Neural progenitor cell (in vitro differentiated cells): ENCODE measurements at places on chromosomes 4 and X. TPM values are rescaled to one million over a fixed set of nuclear protein-coding genes. Genes with fewer than 3 reads are reported as not detected.

GRCh38 chr4:6085691-6086628, 67.7 kb upstream of the C4orf50 start:
- no peaks in the 10 kb centered on the region for H3K36me3 ChIP-seq
- no peak overlapping the region for H3K27ac ChIP-seq
- H3K4me1 ChIP-seq: no peaks in the 10 kb centered on the region
- DNase-seq: no peak

DNA sequence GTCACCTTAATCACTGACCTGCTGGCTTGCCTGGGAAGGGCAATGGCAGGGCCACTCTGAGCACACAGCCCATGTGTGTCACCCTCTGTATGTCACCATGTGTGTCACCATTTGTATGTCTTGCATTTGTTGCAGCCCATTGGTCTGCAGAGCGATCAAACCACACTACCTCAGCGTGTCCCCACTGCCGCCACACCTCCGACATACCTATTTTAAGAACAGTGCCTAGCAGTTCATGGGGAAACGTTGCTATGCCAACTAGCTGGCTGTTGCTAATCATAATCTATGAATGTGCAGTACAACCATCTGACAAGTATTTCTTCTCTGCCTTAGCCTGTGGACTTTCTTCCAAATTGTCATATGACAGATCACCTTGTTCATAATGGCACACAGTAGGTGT, 8.0 kb upstream of the CRMP1 start:
- H3K36me3 ChIP-seq: no peaks in the 10 kb centered on the region
- H3K27me3 ChIP-seq: peaks cover 100% of the 10 kb centered on the region
- DNase-seq: no peak
- H3K27ac ChIP-seq: no peak overlapping the region

DNA sequence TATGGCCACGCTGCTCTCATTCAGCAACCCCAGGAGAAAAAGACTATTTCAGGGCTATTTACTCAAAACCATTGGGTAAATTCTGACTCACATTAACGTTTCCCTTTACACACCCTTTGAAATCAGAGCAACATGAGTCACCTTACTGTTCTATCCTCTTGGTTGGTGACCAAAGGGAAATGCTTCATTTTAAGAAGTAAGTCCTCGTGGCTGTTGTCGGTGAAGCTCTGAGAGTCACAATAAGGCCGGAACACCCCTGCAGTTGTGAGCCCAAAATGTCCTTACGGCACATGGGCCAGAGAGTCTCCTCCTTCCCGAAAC, 56.3 kb upstream of the SPRY1 start:
- H3K36me3 ChIP-seq: no peaks in the 10 kb centered on the region
- DNase-seq: no peak
- H3K4me3 ChIP-seq: no peak overlapping the region
- no peaks in the 10 kb centered on the region for H3K27me3 ChIP-seq
- H3K27ac ChIP-seq: no peak overlapping the region
- H3K4me1 ChIP-seq: peaks cover 28% of the 10 kb centered on the region

- no peaks in the 10 kb centered on the region for H3K36me3 ChIP-seq
- H3K4me3 ChIP-seq: no peak overlapping the region
Observed at GRCh38 chr4:18844726-18845125, 823.2 kb upstream of the LCORL start.

DNA sequence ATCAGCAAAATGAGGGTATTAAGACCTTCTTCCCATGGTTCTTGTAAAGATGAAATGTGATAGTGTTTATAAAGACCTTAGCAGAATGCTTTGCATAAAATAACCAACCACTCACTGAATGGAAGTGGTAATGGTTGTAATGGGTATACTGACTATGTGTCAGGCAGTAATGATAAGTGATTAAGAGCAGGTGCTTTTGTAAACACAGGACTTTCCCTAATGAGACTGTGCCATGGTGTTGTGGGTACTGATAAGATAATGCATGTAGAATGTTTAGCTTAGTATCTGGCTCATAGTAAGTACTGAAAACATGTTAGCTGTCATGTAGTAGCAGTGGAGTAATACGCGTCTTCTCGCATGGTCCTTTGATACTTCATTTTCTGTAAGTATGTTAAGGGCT, 6.9 kb downstream of the LSM6 start:
- no peak overlapping the region for H3K27ac ChIP-seq
- DNase-seq: no peak
- no peaks in the 10 kb centered on the region for H3K36me3 ChIP-seq
- no peaks in the 10 kb centered on the region for H3K27me3 ChIP-seq

GRCh38 chr4:184169225-184169867, 48.3 kb downstream of the ENPP6 start:
- peaks cover 57% of the 10 kb centered on the region for H3K27me3 ChIP-seq
- H3K27ac ChIP-seq: no peak overlapping the region
- H3K4me1 ChIP-seq: peaks cover 6% of the 10 kb centered on the region
- no peak for DNase-seq
- H3K36me3 ChIP-seq: no peaks in the 10 kb centered on the region

GRCh38 chrX:117957128-117957527, 159.5 kb downstream of the KLHL13 start:
- H3K27me3 ChIP-seq: no peaks in the 10 kb centered on the region
- H3K36me3 ChIP-seq: no peaks in the 10 kb centered on the region
- H3K4me1 ChIP-seq: no peaks in the 10 kb centered on the region
- H3K4me3 ChIP-seq: no peak overlapping the region
- H3K27ac ChIP-seq: no peak overlapping the region

DNA sequence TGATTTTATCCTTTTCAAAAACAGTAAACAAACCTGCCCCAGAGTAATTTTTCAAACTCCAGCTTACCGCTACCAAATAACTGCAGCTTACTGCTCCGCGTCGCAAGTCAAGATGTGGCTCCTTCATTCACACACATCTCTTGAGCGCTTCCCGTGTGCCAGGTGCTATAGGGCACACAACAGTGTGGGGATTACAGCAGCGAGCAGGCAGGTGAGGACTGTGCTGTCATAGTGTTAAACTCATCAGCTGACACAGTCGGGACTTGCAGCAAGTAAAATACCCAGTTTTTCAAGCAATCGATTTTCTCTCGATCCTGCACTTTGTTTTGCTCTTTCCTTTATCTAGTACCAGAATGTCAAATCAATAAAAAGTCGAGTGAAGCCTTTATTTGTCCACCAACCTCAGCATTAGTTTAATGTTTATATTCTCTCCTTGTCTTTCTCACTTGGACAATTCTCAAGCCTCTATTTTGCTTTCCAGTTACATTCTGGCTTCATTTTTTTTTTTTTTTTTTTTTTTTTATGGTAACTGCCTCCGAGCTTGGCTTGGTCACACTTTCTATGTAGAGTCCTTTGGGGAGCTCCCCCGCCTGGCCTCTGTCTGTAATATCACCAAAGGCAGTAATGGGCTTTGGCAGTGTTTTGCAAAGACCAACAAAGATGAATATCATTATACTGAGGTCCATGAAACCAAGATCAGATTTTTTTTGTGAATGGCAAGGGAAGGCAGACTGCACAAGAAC, 8.3 kb upstream of the ASB5 start:
- H3K4me1 ChIP-seq: no peaks in the 10 kb centered on the region
- H3K27me3 ChIP-seq: no peaks in the 10 kb centered on the region
- no peak overlapping the region for H3K27ac ChIP-seq
- peak; percentile 75 for DNase-seq
- no peaks in the 10 kb centered on the region for H3K36me3 ChIP-seq
- no peak overlapping the region for H3K4me3 ChIP-seq

DNA sequence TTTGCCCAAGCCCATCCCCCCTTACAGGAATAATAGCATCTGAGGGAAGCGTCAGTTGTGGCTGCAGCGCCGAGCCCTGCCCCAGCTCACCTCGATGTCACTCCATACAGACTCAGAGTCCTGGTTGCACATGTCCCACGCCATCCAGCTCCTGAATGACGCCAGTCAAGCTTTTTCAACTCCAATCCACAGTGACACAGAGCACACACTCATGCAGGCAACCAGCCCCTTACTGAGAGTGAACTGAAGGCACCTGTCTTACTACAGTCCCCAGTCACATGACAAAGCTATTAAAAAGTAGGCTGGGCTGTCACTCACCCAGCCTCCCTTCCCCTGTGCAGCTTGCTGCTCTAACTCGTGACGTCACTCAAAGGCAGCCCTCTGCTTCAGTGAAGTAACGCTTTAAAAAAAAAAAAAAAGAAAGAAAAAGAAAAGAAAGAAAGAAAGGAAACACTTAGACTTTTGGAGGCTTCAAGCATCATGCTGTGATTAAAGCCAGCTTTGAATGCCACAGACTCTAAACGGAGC, at the start of gene PPARGC1A:
Gene PPARGC1A (minus strand): TSS at position 234 of the 528 bp plus-strand sequence. CDS start 90 bp downstream, at position 144.
- DNase-seq: peak; percentile 83
- peaks cover 21% of the 10 kb centered on the region for H3K27me3 ChIP-seq
- no peaks in the 10 kb centered on the region for H3K36me3 ChIP-seq
- H3K4me3 ChIP-seq: peak within 1 kb of the TSS; percentile 50

GRCh38 chr4:92305148-92305877, 1.5 kb downstream of the GRID2 start:
- H3K4me1 ChIP-seq: peaks cover 13% of the 10 kb centered on the region
- H3K4me3 ChIP-seq: peak overlapping the region; percentile 61
- DNase-seq: peak; percentile 94
- H3K27me3 ChIP-seq: peaks cover 53% of the 10 kb centered on the region

GRCh38 chr4:142861351-142861750, 15.2 kb upstream of the INPP4B start:
- H3K27ac ChIP-seq: no peak overlapping the region
- no peaks in the 10 kb centered on the region for H3K27me3 ChIP-seq
- H3K36me3 ChIP-seq: no peaks in the 10 kb centered on the region
- DNase-seq: no peak
- H3K4me3 ChIP-seq: no peak overlapping the region
- no peaks in the 10 kb centered on the region for H3K4me1 ChIP-seq

DNA sequence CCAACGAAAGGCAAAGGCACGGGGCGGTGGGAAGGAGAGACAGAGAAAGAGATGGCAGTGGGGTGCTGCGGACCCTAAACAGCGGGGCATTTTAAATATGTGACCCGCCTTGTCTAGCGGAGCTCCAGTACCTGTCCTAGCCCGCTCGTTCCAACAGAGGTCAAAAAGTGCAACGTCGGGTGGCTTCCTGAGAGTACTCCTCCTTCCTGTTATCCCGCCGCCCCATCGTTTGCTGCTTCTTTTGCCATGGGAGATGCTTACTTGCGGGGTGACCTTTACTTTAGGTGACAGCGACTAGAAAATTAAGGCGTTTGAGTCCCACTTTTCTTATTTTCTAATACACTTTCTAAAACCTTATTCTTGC, 735 bp downstream of the NRK start:
- H3K36me3 ChIP-seq: no peaks in the 10 kb centered on the region
- H3K4me3 ChIP-seq: peak overlapping the region; percentile 39
- peaks cover 62% of the 10 kb centered on the region for H3K27me3 ChIP-seq
- H3K27ac ChIP-seq: no peak overlapping the region
- H3K4me1 ChIP-seq: no peaks in the 10 kb centered on the region

- H3K27ac ChIP-seq: no peak overlapping the region
- no peaks in the 10 kb centered on the region for H3K36me3 ChIP-seq
- H3K27me3 ChIP-seq: peaks cover 7% of the 10 kb centered on the region
- peaks cover 36% of the 10 kb centered on the region for H3K4me1 ChIP-seq
- peak; percentile 26 for DNase-seq
Observed at GRCh38 chr4:76687746-76688448, 210.0 kb downstream of the SOWAHB start.

- no peak overlapping the region for H3K4me3 ChIP-seq
- H3K27me3 ChIP-seq: no peaks in the 10 kb centered on the region
- DNase-seq: no peak
- no peaks in the 10 kb centered on the region for H3K36me3 ChIP-seq
- H3K27ac ChIP-seq: no peak overlapping the region
Observed at GRCh38 chr4:146255463-146255862, 41.1 kb downstream of the REELD1 start.

DNA sequence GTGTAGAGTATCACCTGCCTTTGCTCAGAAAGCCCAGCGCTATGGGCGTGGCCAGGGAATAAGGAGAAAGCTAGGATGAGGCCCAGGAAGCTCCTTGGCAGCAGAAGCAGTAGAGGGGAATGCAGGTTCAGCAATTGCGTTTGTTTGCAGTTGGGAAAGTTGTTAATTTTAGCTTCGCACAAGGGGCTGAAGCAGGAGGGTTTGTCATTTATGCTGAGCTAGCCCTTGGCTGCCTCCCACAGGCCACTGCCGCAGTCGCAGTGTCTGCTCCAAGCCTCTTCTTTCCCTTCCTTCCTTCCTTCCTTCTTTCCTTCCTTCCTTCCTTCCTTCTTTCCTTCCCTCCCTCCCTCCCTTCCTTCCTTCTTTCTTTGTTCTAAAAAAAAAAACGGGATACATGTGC, 21.5 kb downstream of the FRMPD3 start:
- no peaks in the 10 kb centered on the region for H3K4me1 ChIP-seq
- H3K36me3 ChIP-seq: no peaks in the 10 kb centered on the region
- no peaks in the 10 kb centered on the region for H3K27me3 ChIP-seq
- no peak for DNase-seq
- no peak overlapping the region for H3K4me3 ChIP-seq

GRCh38 chr4:75658876-75659275, 14.3 kb downstream of the G3BP2 start:
- H3K4me1 ChIP-seq: no peaks in the 10 kb centered on the region
- H3K27ac ChIP-seq: no peak overlapping the region
- no peaks in the 10 kb centered on the region for H3K27me3 ChIP-seq
- H3K4me3 ChIP-seq: no peak overlapping the region

The GLRA2 gene
- total RNA-seq: not detected in 2 replicates

The CXCL3 gene
- total RNA-seq: 1.5 and 2.0 TPM in 2 replicates

The KLHL8 gene
- total RNA-seq: 11.0 and 20.3 TPM in 2 replicates

The MMRN1 gene
- 0.37 TPM in 2 replicates for total RNA-seq

The NDP gene
- 2.3 and 2.5 TPM in 2 replicates for total RNA-seq

The ARSD gene
- total RNA-seq: 4.3 and 6.2 TPM in 2 replicates

The ZNF157 gene
- 0.47 and 1.4 TPM in 2 replicates for total RNA-seq

The GYG2 gene
- total RNA-seq: 44.4 and 65.6 TPM in 2 replicates

The CDX4 gene
- 0.92 TPM in 1 of 2 replicates, not detected in the other for total RNA-seq

The AKAP4 gene
- not detected in 2 replicates for total RNA-seq

The BMX gene
- total RNA-seq: not detected in 2 replicates

The HDX gene
- total RNA-seq: 8.3 and 8.9 TPM in 2 replicates
